Activated CD4-positive, alpha-beta T cell treated with anti-CD3 and anti-CD28 coated beads, Interleukin-2, Interleukin-6, amounts not matched to agents 100 ng/mL and 50 ng/mL, durations not matched to agents 16 hours and 8 hours (primary cell): ENCODE measurements at places on chromosomes 13 and 19.

DNA sequence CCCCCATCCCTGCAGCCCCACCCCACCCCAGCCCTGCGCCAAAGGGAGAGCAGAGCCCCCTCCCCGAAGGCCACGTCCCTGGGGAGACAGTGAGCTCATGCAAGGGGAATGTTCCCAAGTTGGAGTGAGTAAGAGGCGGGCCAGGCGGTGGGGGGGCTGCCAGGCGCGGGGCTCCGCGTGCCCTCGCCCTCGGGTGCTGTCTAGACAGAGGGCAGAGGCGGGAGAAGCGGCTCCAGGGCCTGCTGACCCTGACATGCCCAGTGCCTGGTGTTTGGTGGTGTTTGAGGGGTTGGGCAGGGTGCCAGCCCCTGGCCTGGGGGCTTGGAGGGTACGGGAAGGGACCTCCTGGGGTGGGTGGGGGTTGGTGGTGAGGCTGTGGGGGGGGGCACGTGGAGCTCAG is 1.0 kb downstream of the FSTL3 start:
- no peak for DNase-seq

- no peak for DNase-seq
Observed at GRCh38 chr13:68176475-68176874, 946.3 kb upstream of the PCDH9 start.

- no peak for DNase-seq
Observed at GRCh38 chr19:29743681-29744080, 28.6 kb upstream of the C19orf12 start.

DNA sequence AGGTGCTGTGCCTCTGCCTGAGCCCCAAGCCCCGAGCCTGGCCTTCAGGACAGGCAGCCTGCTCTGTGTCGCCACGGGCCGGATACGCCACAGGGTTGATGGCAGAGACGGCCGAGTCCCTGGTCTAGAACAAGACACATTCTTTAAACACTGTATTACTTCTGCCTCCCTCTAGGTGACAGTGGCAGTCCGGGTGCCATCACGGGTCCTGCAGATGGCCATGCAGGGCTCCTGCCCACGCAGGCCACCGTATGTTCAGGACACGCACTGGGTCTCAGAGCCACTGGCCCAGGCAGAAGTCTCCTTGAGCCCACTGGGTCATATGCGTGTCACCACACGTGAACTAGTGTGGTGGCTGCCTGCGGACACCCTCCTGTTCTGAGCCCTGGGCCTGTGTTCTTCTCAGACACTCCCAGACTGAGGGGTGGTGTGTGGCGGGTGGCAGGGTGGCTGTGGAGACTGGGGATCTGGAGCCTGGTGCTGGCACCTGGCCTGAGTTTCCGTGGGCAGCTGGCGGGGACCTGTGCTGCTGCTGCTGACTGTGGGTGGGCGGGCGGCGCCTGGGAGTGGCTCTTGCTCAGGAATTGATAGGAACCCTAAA is 4.4 kb downstream of the PLEKHJ1 start:
- DNase-seq = no peak

DNA sequence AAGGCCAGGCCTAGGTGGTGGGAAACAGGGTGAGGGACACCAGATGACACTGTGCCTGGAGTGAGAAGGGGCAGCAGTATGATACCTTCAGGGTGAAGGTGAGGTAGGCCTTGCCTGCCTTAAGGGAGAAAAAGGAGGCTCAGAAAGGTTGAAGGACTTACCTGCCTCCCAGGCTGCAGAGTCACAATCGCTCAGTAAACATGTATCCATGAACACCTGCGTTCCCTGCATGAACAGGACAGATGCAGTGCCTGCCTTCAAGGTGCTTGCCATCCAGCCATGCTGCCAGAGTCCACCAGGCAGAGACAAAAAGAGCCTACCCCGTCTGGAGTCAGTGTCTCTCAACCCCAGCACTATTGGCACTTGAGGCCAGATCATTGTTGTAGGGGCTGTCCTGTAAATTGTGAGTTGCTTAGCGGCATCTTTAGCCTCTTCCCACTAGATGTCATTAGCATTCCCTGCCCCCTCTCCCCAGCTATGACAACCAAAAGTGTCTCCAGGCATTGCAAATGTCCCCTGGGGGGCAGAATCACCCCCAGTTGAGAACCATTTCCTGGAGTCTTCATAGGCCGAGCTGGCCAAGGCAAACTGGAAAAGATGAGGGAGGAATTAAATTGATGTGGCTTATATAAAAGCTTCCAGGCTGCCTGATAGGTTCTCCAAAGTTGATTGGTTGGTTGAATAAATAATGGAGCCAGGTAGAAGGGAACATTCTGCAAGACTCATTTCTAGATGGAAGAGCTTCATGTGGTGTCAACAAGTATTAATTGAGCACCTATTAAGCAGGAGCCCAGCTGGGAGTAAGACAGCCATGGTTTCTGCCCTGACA is 1.7 kb downstream of the MAP3K10 start:
- DNase-seq = no peak

GRCh38 chr13:81078048-81078447 is 737.1 kb upstream of the SPRY2 start:
- DNase-seq = no peak

GRCh38 chr19:55492362-55492944 is 4.2 kb downstream of the SSC5D start:
- no peak for DNase-seq

DNA sequence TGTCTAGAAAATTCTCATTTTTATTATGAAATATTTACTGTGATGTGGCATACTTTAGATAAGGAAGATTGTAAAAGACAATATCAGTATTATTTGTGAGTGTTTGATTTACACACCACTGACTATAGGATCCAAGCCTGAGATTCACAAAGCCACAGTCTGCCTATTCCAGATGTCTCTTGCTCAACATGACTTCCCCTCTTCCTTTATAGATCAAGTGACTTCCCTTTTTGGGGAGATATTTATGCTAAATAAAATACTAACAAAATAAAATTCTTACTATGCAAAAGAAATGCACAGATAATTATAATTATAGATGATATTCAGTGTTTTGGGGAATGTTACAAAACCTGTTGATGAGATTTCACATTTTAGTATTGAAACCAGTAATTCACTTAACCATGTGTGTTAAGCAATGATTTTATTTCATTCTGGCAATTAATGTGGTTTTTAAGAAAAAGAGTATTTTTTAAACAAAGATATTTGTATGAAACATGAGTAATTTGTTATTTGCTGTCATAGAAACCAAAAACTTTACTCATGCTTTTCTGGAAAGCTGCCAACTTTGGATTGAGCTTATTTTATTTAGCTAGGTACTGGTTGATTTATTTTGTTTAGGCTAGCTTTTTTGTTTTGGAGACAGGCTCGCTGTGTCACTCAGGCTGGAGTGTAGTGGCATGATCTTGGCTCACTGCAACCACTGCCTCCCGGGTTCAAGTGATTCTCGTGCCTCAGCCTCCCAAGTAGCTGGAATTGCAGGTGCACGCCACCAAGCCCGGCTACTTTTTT is 13.7 kb upstream of the GPR183 start:
- DNase-seq = no peak
